ENCODE measurements at places on chromosomes 7 and 10.

DNA sequence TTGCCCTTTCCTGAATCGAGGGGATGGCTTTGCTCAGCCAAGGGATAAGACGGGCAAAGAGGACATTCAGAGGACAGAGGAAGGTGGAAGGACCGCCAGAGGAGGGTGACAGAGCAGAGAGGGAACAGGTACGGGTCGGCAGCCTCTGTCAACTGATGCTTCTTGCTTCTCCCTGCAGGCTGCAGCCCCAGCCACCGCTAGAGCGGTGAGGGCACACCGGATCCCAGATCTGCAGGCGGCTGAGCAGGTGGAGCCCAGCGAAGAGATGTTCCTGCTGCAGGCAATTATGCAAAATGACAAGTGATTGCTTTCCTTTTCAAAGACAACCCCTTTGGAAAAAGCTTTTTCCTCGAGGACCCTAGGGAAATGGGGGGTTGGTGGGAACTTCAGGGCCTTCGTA is 181.9 kb upstream of the ANKRD30A start:
- peak; percentile 36 for DNase-seq

DNA sequence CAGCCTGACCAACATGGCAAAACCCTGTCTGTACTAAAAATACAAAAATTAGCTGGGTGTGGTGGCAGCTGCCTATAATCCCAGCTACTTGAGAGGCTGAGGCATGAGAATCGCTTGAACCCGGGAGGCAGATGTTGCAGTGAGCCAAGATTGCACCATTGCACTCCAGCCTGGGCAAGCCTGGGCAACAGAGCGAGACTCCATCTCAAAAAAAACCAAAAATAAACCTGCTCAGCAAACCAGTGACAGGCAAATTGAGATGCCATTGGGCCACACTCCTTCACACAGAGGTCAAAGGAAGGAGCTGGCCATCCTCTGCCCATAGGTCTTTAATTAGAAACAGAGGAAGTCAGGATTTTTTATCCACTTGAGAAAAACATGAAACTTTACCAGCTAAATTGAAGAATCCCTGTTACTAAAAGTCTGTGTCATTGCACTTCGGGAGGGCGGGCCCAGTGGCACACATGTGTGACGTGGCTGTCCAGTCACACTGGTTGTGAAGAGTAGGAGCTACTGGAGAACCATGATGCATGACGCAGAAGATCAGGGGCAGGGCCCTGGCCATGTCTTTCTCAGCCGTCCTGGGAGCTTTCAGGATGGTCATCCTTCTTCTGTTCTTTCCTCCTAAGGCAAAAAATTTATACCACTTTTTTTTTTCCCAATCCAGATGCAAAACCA is 118.3 kb upstream of the ZNF438 start:
- no peak for DNase-seq

DNA sequence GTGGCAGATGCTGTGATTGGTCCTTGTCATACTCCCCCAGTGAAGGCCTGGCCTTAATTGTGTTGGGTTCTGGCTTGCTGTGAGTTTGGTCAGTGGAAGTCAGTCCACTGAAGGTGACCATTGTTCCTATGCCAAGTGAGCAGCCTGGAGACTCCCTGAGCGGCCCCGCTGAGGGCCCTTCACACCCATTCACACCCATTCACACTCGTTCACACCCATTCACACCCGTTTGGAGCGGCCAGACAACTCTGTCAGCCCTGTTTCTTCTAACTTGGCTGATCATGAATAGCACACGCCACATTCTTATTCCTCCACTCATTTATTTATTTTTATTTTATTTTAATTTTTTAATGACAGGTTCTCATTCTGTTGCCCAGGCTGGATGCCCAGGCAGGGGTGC is 61.5 kb downstream of the C10orf120 start:
- DNase-seq, result no peak

GRCh38 chr7:55086413-55087201 is 67.8 kb downstream of the EGFR start:
- DNase-seq, result peak; percentile 14

DNA sequence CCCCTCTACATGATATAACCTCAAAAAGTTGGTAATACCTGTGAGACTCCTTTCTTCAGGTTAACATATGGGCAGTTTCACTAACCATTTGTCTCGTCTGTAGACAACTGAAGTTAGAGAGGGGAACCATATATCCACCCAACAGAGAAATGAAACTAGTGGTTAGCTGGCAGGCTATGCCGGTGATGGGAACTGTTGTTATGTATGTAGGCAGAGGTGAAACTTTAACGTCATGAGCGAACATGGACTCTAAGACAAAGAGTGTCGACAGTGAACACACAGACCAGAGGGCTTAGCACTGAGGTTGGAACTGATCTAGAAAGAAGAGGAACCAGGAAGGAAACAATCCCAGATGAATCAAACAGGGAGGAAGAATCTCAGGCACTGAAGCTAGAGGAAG is 112.4 kb downstream of the ELMO1 start:
- no peak for DNase-seq

- no peak for DNase-seq
Measured at GRCh38 chr10:30052062-30052461, 7.3 kb downstream of the JCAD start.
